Activated CD4-positive, CD25-positive, alpha-beta regulatory T cell (primary cell): ENCODE measurements at places on chromosomes 6 and 20.

DNA sequence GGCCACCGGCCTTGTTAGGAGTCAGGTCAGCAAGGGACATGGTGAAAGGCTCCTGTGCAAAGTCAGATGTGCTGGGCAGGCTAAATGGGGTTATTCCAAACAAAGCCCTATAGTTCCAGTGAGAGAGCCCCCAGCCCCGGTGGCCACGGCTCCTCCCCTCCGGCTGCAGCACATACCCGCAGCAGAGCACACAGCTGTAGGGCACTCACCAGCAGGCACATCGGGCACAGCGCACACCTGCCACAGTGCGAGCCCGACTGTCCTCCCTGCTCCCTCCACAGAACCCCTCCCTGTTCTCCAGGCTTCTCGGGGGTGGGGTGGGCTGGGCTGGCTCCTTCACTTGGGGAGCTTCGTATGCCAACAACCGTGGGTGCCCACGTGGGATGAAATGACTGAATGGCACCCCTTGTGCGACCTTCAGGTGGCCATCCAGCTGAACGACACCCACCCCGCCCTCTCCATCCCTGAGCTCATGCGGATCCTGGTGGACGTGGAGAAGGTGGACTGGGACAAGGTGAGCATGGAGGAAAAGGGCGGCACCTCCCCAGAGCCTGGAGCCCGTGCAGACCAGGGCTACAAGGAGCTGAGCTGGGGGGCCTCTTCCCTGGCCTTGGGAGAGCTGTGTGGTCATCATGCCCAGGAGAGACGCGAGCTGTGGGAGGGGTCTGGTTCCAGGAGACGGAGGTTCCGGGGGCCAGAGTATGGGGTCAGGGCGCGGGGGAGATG is 30.9 kb downstream of the PYGB start:
- no peak for DNase-seq

DNA sequence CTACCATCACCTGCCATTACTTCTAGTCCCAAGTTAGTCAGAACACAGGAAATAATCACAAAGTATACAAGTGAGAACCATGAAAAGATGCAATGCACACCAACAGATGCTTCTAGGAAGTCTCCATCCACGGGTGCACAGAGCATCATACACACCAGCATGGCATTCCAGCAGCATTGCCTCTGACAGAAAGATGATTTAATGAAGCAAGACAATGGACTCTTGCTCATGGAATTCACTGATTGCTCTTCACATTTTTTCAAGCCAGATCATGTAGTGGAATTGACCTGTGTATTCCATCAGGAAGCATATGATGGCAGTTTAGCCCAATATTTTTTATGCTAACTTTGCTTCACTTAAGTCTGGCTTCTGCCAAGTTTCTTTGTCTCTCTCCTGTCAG is 406.3 kb upstream of the RGS17 start:
- no peak for DNase-seq

DNA sequence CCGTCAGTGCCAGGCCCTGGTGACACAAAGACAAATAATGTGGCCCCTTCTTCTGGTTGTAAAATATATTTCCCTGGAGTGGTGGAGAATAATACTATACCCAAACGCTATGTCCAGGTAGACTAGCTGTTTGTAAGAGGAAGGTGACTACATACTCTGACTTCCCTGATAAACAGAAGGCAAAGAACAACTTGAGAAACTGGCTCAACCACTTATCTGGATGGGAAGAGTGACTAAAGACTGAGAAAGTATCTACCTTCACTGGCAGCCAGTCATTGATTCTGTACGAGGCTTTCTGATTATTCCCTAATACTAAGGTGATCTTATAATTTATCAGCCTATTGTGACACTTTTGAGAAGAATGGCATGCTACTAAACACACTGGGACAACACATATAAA is 569.7 kb downstream of the EPHA7 start:
- no peak for DNase-seq

GRCh38 chr20:31711179-31712111 is 11.2 kb downstream of the BCL2L1 start:
- DNase-seq: no peak

- no peak for DNase-seq
Observed at GRCh38 chr20:2745936-2746635, 53.5 kb downstream of the EBF4 start.

DNA sequence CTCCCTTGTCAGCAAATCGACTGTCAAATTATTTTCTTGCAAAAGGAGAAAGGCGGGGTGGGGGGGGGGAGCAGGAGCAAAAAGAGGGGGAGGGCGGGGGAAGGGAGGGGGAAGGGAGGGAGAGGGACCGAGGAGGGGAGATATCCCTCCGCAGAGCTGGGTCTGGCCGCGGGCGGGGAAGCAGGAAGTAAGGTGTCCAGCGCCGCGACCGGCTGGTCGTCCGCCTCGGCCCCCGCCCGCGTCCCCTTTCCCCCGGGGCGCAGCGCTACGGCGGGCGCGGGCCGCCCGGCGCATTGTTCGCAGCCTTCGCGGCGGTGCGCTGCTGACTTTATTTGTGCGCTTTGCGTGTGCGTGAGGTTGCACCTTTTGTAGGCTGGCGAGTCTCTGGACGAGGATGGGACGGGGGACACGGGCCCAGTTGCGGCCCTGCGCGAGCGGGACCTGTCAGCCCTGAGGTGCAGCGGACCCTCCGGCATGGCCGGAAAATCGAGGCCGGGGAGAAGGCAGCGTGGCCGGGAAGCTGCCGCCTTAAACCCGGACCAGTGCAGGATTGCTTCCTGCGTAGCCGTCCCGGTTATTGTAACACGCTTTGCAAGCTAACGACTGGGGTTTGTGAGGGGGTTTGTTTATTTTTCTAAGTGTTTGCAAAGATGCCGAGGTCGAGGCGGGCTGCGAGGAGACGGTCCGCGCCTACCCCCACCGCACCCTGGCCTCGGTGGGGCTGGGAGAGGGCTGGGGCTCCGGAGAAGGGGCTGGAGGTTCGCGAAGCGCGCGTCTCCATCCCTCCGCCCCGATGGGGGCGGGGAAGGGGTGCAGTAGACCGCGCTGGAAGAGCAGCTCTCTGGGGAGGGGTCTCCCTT is 675 bp upstream of the TRERF1 start:
- DNase-seq: no peak

- DNase-seq: no peak
Observed at GRCh38 chr20:24001712-24002405, 13.3 kb upstream of the GGTLC1 start.

DNA sequence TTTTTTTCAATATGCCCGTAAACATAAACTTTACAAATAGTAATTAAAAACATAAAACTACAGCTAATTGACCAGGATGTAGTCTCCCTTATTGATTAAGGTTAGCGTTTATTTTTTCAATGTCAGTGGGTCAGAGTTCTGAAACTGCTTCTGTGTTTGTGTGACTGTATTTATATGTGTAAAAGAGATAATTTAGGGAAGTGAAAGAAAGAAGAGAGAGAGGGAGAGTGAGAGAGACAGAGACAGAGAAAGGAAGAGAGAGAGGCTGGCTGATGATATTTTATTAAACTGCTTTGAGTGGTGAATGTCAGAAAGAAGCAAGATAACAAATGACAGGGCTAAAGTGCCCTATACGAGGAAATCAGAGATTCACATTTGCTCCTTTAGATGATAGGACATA is 266.1 kb upstream of the PTCHD4 start:
- no peak for DNase-seq

DNA sequence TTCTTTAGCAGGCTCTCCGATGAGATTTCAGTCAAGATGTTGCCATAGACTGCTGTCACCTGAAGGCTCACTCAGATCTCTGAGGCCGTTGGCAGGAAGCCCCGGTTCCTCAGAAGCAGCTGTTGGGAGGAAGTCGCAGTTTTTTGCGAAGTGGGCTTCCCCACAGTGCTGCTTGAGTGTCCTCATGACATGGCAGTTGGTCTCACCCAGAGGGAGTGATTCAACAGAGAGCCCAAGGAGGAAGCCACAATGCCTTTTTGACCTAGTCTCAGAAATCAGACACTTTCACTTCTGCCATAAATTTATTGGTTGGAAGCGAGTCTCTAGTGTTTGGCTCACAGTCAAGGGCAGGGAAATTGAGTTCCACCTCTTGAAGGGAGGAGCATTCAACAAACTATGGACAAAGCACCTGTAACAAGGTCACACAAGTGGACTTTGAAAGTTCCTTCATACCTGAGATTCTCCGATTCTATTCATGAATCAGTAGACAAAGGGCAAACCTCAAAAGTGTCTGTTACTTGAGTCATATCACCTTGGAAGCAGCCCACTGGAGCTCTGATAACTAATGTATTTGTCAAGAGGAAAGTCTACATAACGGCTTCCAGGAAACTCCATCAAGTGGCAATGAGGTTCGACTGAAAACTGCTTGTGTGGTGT is 208.3 kb downstream of the TASP1 start:
- DNase-seq: no peak

DNA sequence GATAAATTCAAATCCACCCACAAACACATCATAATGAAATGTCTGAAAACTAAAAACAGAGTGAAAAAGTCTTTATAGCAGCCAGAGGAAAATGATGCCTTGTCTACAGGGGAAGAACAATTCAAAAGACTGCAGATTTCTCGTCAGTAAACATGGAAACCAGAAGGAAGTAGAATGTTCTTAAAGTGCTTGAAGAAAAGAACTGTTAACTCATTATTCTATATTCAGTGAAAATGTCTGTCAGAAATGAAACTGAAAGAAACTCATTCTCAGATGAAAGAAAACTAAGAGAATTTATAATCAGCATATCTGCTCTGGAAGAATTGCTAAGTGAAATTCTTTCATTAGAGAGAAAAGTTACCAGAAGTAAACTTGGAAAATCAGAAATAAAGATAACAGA is 416.1 kb downstream of the TBC1D32 start:
- DNase-seq: no peak

- DNase-seq: no peak
Observed at GRCh38 chr6:118680452-118681095, 29.2 kb upstream of the CEP85L start.

DNA sequence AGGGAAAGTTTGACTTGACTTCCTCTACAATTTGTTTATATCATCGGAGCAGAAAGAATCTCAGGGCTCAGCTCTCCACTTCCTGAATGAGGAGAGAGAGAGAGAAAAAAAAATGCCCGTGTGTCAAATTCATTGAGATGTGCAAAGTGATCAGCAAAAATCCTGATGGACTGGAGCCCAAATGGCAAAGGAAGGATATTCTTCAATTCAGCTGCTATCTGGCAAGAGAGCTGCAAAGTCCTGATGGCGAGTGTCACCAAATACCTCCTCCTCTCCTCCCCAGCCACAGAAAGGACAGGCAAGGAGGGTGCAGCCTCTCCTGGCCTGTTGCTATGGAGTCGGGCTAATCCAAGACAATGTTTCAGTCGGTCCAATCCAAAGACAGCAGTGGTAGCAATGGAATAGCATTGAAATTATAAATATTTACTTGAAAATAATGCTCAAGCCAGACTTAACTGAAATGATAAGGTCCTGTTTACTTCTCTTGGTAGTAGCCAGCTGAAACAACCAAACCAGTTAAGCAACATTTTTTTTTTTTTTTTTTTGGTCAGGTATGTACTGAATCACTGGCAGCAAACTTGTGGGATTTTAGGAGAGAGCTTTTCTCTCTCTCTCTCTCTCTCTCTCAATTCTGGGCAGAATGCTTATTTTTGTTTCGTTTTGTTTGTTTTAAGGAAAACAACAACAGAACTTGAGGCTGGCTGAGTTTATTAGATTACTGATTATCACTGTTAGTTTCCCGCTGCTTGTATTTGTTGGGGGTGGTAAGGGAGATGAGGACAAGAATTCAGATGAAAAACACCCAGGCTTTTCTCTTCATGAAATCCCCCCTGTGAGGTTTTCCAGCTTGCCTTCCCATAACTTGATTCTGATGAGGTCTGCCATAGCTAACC is 204.2 kb downstream of the BCAS1 start:
- no peak for DNase-seq

DNA sequence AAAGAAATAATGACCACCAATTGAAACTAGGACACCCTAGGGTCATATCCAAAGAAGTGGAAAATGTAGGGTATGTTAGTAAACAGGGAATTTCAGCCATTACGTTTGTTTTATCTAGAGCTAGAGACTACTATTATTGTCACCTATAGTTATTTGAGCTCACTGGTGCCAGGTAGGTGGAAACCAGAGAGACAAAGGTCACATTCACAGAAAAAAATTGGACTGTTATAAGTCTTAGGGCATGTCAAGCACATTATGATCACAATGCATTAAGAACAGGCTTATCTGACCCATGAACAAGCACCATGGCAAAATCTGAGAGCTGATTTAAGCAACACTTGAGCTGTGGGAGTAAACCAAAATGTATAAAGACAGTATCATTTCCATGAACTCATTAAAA is 530.1 kb upstream of the CITED2 start:
- DNase-seq: no peak

DNA sequence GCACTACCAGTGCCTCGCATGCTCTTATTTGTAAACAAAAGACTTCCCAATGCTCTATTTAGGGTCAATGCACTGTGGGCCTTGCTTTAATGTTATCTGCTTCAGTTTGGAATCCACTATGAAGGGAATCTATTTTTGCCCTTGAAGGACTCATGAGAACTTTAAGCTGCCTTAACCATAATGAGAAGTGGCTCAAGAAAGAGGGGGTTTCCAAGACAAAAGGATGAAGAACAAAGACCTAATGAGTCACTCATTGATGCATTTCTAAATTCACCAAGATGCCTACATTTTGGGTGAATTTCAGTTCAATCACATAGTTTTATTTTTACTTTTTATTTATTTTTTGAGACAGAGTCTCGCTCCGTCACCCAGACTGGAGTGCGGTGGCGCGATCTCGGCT is 228.2 kb downstream of the LY86 start:
- no peak for DNase-seq

DNA sequence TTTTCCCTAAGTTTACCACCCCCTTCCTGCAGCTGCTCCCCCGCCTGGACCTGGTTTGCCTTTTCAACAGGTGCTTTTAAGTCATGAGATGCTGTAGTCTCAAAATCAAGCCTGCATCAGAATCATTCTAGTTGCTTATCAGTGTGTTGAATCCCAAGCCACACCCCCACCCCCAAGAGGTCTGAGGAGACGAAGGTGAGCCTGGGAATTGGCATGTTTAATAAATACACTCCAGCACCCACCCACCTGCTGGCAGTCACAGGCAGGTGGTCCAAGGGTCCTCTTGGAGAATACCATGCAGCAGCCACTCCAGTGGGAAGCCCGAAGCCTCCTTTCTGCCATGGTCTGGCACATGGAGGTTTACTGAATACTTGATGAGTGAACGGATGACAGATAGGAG is 1.1 kb upstream of the ADIG start:
- DNase-seq: no peak

- no peak for DNase-seq
Observed at GRCh38 chr6:136964398-136964797, 42.3 kb downstream of the SLC35D3 start.

GRCh38 chr6:40152701-40153436 is 218.6 kb upstream of the MOCS1 start:
- DNase-seq: no peak

GRCh38 chr6:5905431-5906339 is 101.0 kb downstream of the NRN1 start:
- no peak for DNase-seq

DNA sequence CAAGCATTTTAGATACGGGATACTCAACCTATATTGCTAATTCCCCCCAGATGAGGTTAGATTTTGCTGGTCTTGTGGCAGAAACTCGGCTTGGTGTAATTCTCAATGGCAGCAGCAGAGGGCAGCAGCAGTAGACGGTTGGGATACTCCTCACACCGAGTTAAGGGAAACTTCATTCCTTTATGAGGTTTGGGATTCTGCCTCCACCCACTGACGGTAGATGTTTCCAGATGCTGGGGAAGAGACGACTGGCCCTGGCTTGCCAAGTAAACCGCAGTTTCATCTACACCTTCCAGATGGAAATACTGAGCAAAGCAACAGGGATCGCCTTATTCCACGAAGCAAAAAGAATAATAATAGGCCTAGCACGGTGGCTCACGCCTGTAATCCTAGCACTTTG is 8.2 kb upstream of the TBC1D7 start:
- DNase-seq: peak; percentile 66
